ENCODE measurements at places on chromosomes 1 and 21.

- no peak for DNase-seq
These were observed 608.7 kb downstream of the PLPP3 start for GRCh38 chr1:55970526-55971110.

DNA sequence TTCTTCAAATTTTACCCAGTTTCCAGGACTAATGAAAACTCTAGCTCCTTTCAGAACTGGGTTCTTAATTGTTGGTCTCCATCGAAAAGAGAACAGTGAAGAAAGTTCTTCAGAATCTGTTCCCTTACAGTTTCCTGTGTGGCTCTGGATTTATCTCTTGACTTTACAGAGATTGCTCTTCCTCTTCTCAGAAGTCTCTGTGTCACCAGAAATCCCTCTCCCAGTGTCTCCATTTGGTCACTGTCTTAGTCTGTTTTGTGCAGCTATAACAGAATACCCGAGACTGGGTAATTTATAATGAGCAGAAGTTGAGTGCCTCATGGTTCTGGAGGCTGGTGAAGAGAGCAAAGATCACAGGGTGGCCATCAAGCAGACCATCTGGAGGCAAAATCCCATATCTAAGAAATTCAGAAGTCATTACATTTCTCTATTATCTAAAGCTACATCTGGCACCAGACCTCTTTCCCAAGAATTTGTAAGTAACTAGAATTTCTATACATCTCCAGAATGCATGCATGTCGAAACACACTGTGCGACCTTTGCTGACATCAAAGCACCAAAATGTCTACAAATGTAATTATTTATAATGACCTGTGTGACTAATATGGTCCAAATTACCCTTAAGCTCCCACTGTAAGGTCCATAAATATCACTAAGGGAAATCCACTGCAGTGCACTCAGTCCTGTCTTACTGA is 65.4 kb upstream of the KRTAP19-8 start:
- DNase-seq: no peak

DNA sequence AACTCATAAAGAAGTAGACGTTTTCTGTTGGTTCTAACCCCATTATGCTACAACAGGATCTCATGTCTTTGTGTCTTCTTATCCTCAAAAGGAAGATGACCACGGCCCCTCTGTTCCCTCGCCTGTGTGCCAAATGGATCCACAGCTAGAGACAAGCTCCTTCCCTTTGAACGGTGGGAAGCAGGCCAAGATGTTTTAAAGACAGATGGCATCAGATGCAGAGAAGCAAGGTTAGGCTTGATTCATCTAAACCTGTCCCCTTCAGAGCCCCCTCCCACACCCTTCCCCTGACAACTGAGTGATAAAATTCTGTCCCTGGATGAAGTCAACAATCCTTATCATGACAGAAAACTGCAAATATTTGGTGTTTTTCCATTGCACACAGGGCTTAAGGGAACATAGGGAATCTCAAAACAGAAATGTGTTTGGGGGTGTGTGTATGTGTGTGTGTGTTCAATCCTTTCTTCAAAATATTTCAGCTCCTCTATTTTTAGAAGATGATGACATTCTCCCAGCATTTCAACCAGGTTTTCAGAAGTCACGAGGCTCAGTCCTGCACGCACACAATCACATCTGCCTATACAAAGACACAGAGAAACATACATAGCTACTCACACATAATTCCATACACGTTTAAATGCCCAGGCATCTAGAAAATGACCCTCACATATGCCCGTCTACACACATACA is 27.8 kb upstream of the FMOD start:
- no peak for DNase-seq

GRCh38 chr1:54763816-54764132 is 549 bp downstream of the PARS2 start:
- no peak for DNase-seq

GRCh38 chr1:192703283-192704206 is 67.6 kb downstream of the RGS13 start:
- DNase-seq: no peak

DNA sequence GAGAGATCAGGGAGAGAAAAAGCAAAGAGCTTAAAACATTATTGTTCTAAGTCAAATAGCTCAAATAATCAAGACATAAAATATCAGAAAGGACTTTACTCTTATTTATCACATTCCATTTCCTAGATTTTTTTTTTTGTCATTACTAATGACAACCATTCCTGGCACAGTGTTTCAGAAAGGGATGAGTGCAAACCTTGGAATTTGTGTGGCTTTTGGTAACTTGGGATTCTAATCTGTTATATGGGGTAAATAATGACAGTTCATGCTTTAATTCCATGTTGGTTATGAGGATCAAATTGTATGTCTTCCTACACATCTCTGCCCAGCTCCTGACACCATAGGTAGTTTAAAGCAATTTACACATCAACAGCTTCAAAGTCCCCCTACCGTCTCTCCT is 358.4 kb upstream of the ADGRL4 start:
- no peak for DNase-seq

DNA sequence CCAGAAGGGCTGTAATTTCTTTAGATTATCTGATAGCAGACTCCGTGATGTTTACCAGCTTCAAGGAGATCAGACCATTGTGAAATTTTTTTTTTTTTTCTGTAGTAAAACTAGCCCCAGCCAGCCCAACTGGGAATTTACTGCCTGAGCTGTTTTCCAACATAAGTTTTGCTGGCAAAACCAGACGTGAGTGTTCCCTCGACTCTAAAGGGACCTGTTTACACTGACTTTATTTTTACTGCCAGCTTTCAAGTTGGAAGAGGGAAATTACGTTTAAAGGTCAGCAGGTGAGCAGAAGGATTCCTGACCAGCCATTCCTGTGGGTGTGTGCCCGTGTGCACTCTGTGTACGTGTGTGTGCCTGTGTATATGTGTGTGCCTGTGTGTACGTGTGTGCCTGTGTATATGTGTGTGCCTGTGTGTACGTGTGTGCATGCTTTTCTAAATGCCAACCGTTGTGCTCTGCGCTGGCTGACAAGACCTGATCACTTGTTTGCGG is 374 bp downstream of the MAB21L3 start:
- DNase-seq: no peak

- no peak for DNase-seq
These were observed 3.5 kb downstream of the NAV1 start for GRCh38 chr1:201542309-201543035.

GRCh38 chr1:192951691-192952460 is 107.3 kb downstream of the UCHL5 start:
- DNase-seq: no peak

DNA sequence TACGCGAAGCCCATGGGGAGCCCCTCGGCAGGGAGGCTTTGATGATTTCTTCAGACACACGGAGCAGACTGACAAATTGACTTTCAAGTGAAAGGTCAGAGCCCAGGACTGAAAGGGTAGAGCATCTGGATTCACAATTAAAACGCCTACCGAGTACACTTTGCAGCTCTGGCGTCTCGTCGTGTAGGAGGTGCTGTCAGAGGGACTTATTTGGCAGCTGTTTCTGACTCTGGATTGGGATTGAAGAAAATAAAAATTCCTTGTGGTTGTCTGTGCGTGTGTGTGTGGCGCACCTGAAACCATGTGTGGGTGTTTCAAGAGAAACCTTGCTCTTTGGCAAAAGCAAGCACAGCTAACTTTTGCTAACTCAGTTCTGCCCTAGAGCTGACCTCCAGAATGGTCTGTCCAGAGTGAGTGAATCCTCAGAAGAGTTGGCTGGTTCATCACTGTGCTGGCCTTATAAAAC is 348.7 kb downstream of the HLX start:
- no peak for DNase-seq

GRCh38 chr1:112061901-112062320 is 72.4 kb upstream of the KCND3 start:
- no peak for DNase-seq

DNA sequence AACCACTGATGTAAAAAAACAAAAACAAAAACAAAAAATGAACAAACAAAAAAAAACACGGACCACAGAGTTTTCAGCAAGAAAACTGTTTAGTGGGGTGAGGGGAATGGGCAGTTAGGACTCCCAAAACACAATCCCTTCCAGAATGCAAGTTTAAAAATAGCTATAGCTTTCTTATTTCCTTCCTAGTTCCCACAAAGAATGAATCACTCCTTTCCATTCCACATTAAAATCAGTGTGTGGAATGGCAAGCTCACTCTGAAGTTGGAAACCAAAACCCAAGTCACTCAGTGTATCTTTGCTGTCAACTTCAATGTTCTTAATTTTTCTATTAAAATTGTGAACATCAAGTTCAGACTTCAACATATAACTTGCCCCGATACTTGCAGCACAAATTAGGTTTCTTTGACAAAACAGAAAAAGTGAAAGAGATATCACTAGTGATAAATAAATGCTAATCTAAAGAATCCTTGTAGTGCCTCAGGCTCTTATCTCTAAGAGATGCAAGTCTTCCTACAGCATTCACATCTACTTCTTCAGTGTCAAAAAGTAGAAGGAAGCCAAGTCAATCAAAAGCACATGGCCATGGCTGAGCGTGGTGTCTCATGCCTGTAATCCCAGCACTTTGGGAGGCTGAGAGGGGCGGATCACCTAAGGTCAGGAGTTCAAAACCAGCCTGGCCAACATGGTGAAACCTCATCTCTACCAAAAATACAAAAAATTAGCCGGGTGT is 45.5 kb downstream of the TOR3A start:
- DNase-seq: no peak

GRCh38 chr1:178781533-178782330 is 56.7 kb downstream of the RALGPS2 start:
- DNase-seq: no peak

DNA sequence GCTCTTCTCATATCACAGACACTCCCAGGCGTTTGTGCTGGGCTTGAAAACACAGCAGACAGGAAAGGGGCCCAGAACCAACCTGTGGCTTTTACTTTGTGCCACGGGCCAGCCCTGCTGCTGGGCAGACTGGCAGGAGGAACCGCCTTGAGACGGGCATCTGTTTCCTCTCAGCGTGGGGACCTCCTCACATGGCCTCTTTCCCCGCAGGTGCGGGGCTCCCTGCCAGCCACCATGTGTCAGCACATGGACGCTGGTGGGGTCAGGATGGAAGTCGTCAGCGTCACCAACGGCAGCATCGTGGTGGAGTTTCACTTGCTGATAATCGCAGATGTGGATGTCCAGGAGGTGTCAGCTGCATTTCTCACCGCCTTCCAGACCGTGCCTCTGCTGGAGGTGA is 47.8 kb downstream of the UMODL1 start:
- peak; percentile 3 for DNase-seq

DNA sequence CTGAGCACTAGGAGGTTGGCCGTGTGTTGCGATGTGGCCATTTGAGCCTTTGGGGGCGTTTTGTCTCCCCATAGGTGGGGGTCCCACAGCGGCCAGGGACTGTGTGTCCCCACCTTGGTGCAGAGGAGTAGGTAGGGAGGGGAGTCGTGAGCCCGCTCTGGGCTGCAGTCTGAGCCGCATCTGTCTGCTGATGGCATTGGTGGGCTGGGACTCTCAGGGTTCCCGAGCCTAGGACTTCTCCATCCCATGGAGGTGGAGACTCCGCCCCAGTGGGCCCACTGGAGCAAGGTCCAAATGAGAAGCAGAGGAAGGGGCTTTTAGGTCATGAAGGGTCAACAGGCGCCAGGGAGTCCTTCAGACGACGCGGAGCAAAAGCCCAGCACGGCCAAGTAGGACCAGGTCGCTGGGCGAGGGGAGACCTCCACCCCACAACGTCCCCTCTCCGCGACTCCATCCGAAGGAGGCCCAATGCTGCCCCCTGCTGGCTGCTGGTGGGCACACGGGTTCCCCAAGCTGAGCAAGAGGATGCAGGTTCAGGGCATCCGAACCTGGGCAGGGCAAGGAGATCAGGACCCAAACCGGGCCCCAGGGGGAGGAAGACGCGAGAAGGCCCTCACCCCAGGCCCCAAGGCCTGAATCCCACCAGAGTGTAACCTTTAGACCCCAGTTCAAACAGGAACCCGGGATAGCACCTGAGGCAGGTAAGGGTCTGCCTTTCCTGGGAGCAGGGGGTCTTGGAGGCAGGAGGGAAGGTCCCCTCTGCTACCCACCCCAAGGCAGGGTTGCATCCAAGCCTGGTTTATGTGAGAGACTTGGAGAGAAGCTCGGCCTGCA is 14.9 kb downstream of the TTC34 start:
- DNase-seq: peak; percentile 72

Measured in CD4-positive, alpha-beta T cell treated with Interleukin-10 for 1 hour (primary cell).